Activated T-helper 17 cell treated with anti-CD3 and anti-CD28 coated beads, Interleukin-2, amount 50 U/mL, for 72 hours (primary cell): ENCODE measurements at places on chromosomes 12 and 14. TPM values are rescaled to one million over a fixed set of nuclear protein-coding genes. Genes with fewer than 3 reads are reported as not detected.

- ATAC-seq: no peak
Observed at GRCh38 chr14:21055432-21056117, 2.0 kb upstream of the RNASE8 start.

DNA sequence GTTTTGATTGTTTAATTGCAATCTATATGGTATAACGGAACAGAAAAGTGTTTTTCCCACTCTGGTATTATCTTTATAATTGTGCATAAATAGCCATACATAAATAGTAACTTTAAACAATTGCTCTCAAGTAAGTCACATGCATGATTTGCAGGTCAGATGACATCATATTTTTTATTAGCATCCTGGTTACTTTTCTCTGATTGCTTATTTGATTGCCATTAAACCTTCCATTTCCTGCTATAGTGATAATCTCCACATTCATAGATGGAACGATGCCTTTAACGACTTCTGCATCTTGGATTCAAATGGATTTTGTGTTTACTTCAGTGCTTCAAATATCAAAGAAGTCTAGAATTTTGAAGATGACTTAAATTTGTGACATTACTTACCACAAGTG lies 3.5 kb upstream of the KLRK1 start:
- ATAC-seq: no peak

Gene BHLHE41
- total RNA-seq: not detected

DNA sequence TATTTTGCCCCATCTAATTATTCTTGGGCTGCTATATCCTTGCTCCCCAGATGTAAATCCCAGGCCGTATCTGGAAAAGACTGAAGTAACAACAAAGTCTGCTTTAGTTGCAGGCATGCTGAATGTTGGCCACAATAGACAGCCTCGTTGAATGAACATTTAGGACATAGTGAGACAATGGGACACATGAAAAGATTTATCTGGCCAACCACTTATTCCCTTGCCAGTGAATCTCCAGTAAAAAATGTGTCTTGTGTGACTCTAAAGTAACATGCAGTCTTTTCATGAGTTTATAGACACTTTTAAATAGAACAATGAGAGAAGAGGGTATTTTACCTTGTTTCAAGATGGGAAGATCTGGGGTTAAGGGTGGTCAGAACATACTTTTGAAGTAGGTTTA lies 60.2 kb upstream of the STXBP6 start:
- no peak for ATAC-seq

GRCh38 chr14:86533834-86534233 lies 1003.9 kb downstream of the FLRT2 start:
- peak; percentile 71 for ATAC-seq

Gene IL26
- total RNA-seq: 66.8 TPM

- ATAC-seq: no peak
Observed at GRCh38 chr14:30211326-30211725, 283.7 kb upstream of the PRKD1 start.

Gene GPHN
- total RNA-seq: 21.7 TPM

- no peak for ATAC-seq
Observed at GRCh38 chr14:22976620-22977433, 5.5 kb downstream of the AJUBA start.

Gene MTRFR
- 26.8 TPM for total RNA-seq

GRCh38 chr12:123118497-123118896 lies 32.4 kb downstream of the PITPNM2 start:
- no peak for ATAC-seq

- ATAC-seq: no peak
Observed at GRCh38 chr12:12182703-12183365, 84.0 kb downstream of the LRP6 start.
